MM.1S (cell line): ENCODE measurements at places on chromosomes 16 and 17.
A peak's percentile ranks its signal among the peaks of the same experiment; 100 is the strongest.

- H3K4me1 ChIP-seq: no peaks in the 10 kb centered on the region
- no peak overlapping the region for H3K27ac ChIP-seq
- no peak overlapping the region for H3K4me3 ChIP-seq
- no peaks in the 10 kb centered on the region for H3K36me3 ChIP-seq
Observed at GRCh38 chr16:73298562-73298961, 250.6 kb upstream of the ZFHX3 start.

- H3K27ac ChIP-seq: no peak overlapping the region
- peaks cover 82% of the 10 kb centered on the region for H3K27me3 ChIP-seq
- no peak overlapping the region for H3K4me3 ChIP-seq
- no peak for DNase-seq
Observed at GRCh38 chr17:50261051-50261915, 13.0 kb upstream of the TMEM92 start.

GRCh38 chr17:3914312-3914670, 2.0 kb downstream of the P2RX1 start:
- H3K27ac ChIP-seq: peak overlapping the region; percentile 96
- H3K4me1 ChIP-seq: peaks cover 31% of the 10 kb centered on the region
- no peaks in the 10 kb centered on the region for H3K27me3 ChIP-seq

- no peaks in the 10 kb centered on the region for H3K27me3 ChIP-seq
- H3K36me3 ChIP-seq: no peaks in the 10 kb centered on the region
- peak overlapping the region; percentile 76 for H3K4me3 ChIP-seq
- DNase-seq: no peak
Observed at GRCh38 chr16:85010446-85010930, 847 bp downstream of the ZDHHC7 start.

GRCh38 chr17:14268264-14268663, 31.6 kb upstream of the CDRT15 start:
- H3K27ac ChIP-seq: no peak overlapping the region
- H3K36me3 ChIP-seq: no peaks in the 10 kb centered on the region
- no peaks in the 10 kb centered on the region for H3K27me3 ChIP-seq
- no peak for DNase-seq
- H3K4me1 ChIP-seq: no peaks in the 10 kb centered on the region
- H3K4me3 ChIP-seq: no peak overlapping the region

GRCh38 chr16:24151482-24151939, 104.6 kb upstream of the CACNG3 start:
- H3K4me3 ChIP-seq: no peak overlapping the region
- no peaks in the 10 kb centered on the region for H3K27me3 ChIP-seq
- no peaks in the 10 kb centered on the region for H3K4me1 ChIP-seq
- H3K36me3 ChIP-seq: no peaks in the 10 kb centered on the region
- H3K27ac ChIP-seq: no peak overlapping the region

DNA sequence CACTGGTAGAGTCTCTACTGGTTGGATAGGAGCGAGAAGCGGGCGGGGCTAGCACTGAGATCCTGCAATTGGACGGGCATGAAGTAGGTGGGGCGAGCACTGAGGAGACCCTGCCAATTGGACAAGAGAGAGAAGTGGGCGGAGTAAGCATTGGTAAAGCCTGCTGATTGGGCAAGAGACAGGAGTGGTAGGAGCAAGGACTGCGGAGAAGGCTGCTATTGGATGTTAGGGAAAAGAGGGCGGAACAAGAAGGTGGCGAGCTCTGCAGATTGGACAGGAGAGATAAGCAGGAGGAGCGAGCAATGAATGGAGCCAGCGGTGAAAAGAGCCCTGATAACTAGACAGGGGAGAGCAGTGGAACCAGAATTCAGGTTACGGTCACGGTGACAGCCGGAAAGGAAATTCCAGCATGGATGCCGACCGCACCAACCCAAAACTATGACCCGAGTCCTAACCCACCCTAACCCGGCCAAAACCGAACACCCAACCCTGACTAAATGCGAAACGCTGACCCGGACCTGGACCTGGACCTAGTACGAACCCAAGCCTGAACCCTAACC, 4.8 kb downstream of the SCGB1C2 start:
- H3K27ac ChIP-seq: no peak overlapping the region
- no peak overlapping the region for H3K4me3 ChIP-seq
- no peaks in the 10 kb centered on the region for H3K4me1 ChIP-seq

- no peak overlapping the region for H3K4me3 ChIP-seq
- peak; percentile 31 for DNase-seq
- no peak overlapping the region for H3K27ac ChIP-seq
Observed at GRCh38 chr17:74354123-74354522, 7.5 kb downstream of the BTBD17 start.

DNA sequence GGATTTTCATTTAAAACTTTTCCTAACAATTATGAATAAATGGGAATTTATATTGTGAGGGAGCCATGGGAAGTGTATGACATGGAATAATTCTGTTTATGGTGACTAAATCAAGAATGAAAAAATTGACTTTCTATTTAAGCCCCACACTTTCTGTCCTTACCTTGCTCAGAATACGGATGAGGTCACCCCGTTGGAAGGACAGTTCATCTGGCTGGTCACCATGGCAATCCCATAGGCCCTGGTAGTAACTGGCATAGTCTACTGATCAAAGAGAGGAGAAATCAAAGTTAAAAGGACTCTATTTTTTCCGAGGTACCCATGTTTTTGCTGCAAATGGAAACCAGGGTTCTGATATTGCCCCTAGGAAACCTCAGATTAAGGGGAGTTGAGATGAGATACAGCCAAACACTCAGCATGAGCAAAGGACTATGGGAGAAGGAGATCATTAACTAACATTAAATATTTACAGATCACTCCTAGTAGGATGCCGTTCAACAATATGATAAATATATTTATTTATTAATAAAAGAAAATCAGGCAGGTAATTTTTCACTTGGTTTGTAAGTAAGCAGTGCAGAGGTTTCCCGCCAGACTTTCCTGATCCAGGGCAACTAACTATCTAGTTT, 54.9 kb downstream of the SNX11 start:
- no peak overlapping the region for H3K4me3 ChIP-seq
- no peaks in the 10 kb centered on the region for H3K4me1 ChIP-seq
- no peak overlapping the region for H3K27ac ChIP-seq
- no peak for DNase-seq
- no peaks in the 10 kb centered on the region for H3K36me3 ChIP-seq

DNA sequence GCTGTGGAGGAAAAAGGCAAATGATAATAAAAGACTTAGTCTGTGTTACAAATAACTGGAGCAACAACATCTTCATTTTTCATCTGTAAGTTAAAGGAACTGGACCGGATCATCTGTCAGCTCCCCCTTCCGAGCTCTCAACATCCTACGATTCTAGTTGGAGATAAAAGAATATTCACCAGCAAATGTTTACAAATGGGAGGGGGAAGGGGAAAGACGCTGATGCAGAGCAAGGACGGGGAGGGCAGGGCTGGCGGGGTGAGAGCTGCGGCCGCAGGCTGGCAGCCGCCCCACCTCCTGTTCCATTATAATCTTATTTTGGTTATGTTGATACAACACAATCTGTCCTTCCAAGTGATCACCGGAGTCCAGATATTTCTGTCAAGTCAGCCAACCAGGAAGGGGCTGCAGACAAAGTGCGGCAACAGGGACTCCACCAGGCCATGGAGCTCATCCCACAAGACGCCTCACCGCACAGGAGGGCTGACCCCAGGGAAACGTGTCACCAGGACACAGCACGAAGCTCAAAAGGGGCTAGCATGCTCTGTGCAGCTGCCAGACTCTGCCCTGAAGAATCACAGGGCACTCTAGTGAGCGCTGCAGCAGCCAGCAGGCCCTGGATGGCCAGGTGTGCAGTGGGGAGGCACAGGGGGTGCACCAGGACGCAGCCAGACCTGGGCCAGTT, 19.7 kb downstream of the FBXO31 start:
- no peaks in the 10 kb centered on the region for H3K4me1 ChIP-seq
- no peaks in the 10 kb centered on the region for H3K27me3 ChIP-seq
- no peaks in the 10 kb centered on the region for H3K36me3 ChIP-seq
- no peak for DNase-seq
- no peak overlapping the region for H3K27ac ChIP-seq
- no peak overlapping the region for H3K4me3 ChIP-seq

GRCh38 chr16:86865851-86866662, 287.7 kb downstream of the FOXL1 start:
- peaks cover 35% of the 10 kb centered on the region for H3K27me3 ChIP-seq

DNA sequence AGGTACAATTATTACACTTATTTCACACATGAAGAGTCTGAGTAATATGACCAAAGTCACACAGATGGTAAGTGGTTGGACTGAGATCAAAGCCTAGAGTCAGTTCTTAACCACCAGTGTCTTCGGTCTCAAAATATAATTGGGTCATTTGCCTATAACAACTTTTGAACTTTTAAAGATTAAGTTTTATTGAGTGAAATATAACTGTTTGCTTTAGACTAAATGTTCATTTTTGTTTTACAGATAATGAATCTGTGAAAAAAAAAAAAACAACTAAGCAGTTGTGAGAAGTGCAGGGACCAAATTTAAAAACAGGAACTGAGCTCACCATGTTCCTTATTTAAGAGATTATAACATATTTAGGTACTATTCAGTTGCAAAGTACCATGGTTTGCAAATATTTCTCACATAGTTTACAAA, 150.1 kb downstream of the ITFG1 start:
- no peaks in the 10 kb centered on the region for H3K4me1 ChIP-seq
- no peaks in the 10 kb centered on the region; the same call in 1 of the 2 replicates for H3K36me3 ChIP-seq
- no peak overlapping the region for H3K4me3 ChIP-seq

DNA sequence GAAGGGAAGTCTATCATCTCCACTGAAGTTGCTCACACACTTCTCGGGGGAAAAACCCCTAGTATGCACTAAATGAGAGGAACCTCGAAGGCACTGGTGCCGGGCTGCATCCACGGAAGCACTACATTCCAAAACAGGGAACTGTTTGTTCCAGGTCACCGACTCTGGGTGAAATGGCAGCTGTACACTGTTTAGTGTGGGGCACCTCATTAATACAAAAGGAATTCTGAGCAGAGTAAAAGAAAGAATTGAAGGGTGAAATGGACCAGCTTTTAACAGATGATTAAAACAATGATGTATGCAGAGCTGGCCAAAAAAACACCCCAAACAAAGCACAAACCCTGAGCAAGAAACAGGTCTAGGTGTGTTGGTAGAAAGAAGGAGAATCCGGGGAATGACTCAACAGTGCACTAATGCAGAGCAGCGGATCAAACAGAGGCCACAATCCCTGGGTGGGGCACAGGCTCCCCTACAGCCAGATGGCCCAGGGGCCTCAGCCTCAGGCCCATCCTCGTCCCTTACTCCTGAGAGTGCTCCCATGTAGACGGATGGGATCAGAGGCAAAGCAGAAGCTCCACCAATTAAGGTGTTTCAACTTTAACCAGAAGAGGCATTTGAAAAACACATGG, 161.5 kb downstream of the ZFHX3 start:
- no peaks in the 10 kb centered on the region for H3K36me3 ChIP-seq
- no peak overlapping the region for H3K27ac ChIP-seq
- H3K4me1 ChIP-seq: no peaks in the 10 kb centered on the region
- H3K27me3 ChIP-seq: no peaks in the 10 kb centered on the region
- H3K4me3 ChIP-seq: no peak overlapping the region

DNA sequence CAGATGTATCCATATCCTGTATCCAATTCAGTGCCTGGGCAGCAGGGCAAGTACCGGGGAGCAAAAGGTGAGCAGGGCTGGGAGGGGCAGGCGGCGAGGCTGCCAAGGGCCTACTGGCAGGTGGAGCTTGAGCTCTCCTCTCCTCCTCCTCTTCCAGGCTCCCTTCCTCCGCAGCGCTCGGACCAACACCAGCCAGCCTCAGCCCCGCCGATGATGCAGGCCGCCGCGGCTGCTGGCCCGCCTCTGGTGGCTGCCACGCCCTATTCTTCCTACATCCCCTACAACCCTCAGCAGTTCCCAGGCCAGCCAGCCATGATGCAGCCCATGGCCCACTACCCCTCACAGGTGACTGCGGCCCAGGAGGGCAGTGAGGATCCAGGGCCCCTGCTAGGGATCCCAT, 11.6 kb downstream of the ATXN2L start:
- no peak overlapping the region for H3K4me3 ChIP-seq
- H3K36me3 ChIP-seq: peaks cover 44% of the 10 kb centered on the region
- H3K4me1 ChIP-seq: no peaks in the 10 kb centered on the region
- H3K27me3 ChIP-seq: no peaks in the 10 kb centered on the region

- DNase-seq: peak; percentile 8
- no peaks in the 10 kb centered on the region for H3K27me3 ChIP-seq
- no peak overlapping the region for H3K27ac ChIP-seq
- H3K36me3 ChIP-seq: no peaks in the 10 kb centered on the region
- H3K4me1 ChIP-seq: no peaks in the 10 kb centered on the region
Observed at GRCh38 chr16:84484579-84485254, 19.7 kb downstream of the MEAK7 start.

DNA sequence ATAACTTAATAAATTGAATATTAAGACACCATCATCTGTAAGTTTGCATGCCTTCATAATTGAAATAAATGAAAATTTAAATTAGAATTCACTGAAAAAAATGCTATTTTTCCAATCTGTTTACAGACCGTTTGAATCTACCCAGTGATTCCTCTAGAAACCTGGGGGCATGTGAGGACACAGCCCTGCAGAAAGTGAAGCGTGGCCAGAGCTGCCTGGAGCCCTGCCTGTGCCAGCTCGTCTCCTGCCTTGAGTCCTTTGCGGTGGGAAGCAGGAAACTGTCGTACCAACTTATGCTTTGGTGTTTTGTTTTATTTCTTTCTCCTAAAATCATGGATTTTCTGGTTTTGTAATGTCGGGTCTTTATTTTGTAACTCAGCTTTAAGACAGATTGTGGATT, 67.8 kb upstream of the FA2H start:
- H3K4me3 ChIP-seq: no peak overlapping the region
- H3K36me3 ChIP-seq: no peaks in the 10 kb centered on the region
- no peak for DNase-seq
- H3K27me3 ChIP-seq: no peaks in the 10 kb centered on the region

- no peak overlapping the region for H3K4me3 ChIP-seq
- H3K4me1 ChIP-seq: no peaks in the 10 kb centered on the region
- DNase-seq: no peak
- no peaks in the 10 kb centered on the region for H3K36me3 ChIP-seq
Observed at GRCh38 chr17:3596804-3597464, 12.3 kb downstream of the TRPV1 start.

DNA sequence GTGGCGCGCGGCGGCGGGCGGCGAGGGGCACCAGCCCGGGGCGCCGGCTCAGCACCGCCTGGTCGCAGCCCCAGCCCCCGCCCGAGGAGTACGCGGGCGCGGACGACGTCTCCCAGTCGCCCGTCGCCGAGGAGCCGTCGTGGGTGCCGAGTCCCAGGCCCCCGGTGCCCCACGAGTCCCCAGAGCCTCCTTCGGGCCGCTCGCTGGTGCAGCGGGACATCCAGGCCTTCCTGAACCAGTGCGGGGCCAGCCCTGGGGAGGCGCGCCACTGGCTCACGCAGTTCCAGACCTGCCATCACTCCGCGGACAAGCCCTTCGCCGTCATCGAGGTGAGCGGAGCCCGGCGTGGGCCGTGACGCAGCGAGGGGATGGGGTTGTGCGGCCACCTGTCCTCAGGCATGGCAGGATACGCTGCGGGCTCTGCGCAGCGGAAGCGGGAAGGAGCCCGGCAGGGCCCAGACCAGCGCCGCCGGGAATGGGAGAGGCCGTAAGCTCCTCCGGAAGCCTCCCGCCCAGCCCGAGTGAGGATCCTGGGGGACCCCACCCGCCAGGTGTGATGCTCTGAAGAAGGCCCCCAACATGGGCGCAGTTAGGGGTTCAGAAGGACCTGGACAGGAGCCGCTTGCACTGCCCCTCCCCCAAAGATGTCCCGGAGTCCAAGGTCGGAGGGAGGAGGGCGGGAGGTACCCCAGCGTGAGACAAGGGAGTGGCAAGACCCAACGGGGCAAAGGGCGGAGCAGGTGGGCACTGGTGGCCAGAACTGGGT, 522 bp downstream of the NAGS start:
- peaks cover 13% of the 10 kb centered on the region; the same call in 1 of the 2 replicates for H3K4me1 ChIP-seq
- peaks cover 24% of the 10 kb centered on the region for H3K27me3 ChIP-seq
- no peak overlapping the region for H3K4me3 ChIP-seq
- no peaks in the 10 kb centered on the region for H3K36me3 ChIP-seq

GRCh38 chr16:47234-47633, 6.2 kb downstream of the POLR3K start:
- H3K27ac ChIP-seq: no peak overlapping the region
- no peak overlapping the region for H3K4me3 ChIP-seq
- DNase-seq: no peak
- H3K36me3 ChIP-seq: peaks cover 5% of the 10 kb centered on the region; the same call in 1 of the 2 replicates
